Nucleus accumbens (tissue), 56 donors: ENCODE measurements at places on chromosomes 6 and 20.

- DNase-seq, result no peak
Observed at GRCh38 chr20:24206995-24207394, 218.4 kb upstream of the GGTLC1 start.

DNA sequence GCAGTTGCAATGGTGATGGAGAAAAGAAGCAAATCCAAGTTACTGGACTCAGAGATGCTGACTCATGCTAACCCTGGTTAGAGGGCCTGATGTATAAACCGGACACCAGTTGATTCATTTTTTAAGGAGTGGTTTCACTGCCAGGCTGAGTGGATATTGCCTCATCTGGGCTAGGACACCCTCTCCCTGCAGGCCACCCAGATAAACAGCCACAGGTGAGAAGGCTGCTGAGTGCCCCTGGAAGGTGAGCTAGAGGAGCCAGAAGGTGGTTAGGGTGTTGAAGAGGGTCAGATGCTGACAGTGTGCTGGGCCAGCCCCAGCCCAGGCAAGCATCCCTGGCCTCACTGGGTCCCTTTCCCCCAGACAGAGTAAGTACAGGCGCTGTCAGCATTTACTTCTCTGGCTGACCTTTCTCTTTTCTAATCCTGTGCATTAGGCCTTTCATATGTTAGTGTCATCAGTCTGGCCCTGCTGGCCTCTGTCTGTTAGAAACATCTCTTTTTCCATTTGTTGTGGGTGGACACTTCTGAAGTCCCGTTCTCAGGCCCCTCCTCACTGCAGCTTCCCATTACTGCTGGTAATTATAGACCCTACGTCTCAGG, 13.5 kb downstream of the EPB41L1 start:
- no peak for DNase-seq

GRCh38 chr6:56869346-56869745, 85.6 kb upstream of the BEND6 start:
- no peak for DNase-seq

GRCh38 chr20:53899351-53900167, 170.8 kb downstream of the BCAS1 start:
- no peak for DNase-seq

DNA sequence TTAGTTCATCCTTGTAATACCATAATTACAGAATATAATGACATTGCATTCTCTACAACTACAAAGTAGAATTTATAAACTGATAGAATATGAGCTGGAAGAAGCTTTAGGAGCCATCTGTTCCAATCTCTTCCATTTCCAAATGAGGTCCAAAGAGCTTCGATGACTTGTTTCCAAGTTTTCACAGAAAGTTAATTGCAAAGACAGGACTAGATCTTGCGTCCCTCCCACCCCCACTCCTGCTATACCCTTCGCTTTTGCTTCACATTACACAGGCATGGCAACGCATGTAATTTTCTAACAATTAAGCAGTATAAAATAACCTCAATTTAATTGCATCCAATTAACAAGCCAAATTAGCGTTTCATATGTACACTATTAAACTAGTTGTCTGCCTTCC, 7.0 kb downstream of the HIVEP2 start:
- no peak for DNase-seq

GRCh38 chr20:51961964-51962761, 159.8 kb upstream of the SALL4 start:
- DNase-seq, result no peak
